GM10248 (cell line): ENCODE measurements at places on chromosomes 2 and 18.

GRCh38 chr2:41873102-41874031, 174.5 kb upstream of the PKDCC start:
- DNase-seq: no peak

- DNase-seq: no peak
Observed at GRCh38 chr2:150429384-150429961, 58.0 kb downstream of the RND3 start.

DNA sequence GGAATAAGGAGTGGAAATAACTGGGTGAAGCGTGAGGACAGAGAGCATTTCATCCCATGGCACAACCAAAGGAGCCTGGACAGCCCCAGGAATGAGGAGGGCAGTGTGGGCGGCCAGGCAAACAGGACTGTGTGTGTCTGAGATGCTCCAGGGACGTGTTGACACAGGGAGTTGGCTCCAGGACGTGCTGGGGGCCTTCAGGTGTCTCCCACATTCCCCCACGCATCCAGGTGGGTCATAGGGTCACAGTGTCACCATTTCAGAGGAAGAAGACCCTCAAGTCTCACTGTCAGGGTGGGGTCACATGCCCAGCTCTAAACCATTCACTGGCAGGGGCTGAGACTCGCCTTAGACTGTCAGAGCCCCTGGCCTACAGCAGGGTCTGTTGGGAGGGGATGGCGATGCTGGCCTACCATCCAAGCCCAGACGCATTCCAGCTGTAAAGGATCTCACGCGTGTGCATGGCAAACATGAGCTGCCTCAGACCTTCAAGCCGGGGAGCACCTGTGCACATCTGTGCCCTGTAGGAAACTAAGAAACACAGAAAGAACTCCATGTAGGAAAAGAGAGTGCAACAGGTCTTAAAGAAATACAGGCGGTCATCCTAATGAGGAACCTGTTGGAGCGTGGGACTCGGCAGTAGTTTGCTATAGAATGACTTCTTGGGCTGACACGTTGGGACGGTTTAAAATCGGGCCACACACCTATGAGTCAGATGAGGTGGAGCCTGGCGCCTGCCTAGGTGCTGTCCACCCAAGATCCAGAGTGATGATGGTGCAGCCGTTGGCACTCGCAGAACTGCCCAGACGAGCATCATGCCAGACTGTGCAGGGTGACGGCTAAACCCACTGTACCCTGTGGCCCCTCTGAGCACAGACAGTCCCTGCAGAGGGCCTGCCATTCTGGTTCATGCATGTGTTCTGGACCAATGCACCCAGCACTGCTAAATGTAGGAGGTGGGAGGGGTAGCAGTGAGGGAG, 17.3 kb downstream of the PARD6G start:
- DNase-seq: no peak

GRCh38 chr2:231244382-231245248, 46.2 kb downstream of the ARMC9 start:
- no peak for DNase-seq

DNA sequence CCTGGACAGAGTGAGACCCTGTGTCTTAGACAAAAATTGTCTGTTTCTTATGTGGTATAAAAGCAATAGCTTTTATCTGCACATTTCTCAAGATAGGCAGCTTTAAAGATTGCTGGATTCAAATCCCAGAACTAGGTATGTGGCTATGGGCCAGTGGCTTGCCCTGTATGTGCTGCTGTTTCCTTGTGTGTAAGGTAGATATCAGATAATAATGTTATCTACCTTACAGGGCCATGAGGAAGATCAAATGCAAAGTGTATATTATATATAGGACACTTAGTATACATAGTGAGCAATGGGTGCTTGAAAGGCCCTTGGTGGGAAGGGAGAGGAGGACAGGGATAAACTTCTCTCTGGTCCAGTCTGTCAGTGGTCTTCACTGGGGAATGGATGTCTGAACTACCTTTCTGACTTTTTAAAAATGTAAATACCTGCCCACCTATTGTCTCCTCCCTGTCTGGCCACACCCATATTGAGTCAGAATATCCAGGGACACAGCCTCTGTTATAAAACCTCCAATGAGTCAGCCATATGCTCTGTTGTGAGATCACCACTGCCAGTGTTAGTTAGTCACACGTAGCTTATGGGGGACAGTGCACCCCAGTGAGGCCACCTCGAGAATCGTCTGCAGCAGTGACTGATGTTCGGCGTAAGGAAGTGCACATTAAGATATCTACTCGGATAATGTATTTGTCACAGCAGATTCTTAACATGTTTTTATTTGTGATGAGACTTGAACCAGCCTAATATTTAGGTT, 383.4 kb downstream of the PTPRM start:
- no peak for DNase-seq
